ENCODE measurements at places on chromosomes 3 and 15.

DNA sequence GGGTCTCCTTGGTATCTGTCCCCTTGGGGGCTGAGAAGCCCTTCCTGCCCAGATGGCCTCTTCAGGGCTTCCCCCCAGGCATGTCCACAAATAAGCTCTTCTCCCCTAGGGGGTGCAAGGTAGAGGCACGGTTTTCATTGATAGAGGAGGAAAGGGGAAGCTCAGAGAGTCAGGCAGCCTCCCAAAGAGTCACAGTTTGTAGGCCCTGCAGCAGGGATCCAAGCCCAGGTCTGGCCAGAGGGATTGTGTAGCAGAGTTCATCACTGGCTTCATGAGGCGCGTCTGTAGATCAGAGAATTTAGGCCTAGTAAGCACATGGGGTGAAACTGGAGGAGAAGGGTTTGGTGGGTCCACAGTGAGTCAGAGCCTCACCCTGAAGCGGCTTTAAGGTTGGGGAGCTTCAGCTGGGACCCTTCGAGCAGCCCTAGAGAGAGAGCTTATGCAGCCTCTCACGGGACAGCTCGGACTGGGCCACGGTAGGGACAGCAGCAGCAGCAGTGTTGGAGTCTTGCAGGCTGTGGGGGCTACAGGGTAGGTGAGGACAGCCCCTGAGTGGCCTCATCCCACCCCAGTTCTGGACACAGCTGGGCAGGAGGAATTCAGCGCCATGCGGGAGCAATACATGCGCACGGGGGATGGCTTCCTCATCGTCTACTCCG lies 37.5 kb upstream of the ESYT3 start:
- DNase-seq, result no peak

- DNase-seq, result no peak
Measured at GRCh38 chr3:8538913-8539312, 37.3 kb downstream of the LMCD1 start.

DNA sequence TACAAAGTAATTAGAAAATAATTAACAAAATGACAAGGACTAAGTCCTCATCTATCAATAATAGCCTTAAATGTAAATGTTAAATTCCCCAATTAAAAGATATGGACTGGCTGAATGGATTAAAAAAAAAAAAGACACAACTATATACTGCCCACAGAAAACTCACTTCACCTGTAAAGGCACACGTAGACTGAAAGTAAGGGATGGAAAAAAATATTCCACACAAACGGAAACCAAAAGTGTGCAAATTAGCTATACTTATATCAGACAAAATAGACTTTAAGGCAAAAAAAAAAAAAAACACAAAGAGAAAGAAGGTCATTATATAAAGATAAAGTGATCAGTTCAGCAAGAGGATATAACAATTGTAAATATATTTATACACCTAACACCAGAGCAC lies 111.4 kb upstream of the ZBED2 start:
- DNase-seq, result no peak

DNA sequence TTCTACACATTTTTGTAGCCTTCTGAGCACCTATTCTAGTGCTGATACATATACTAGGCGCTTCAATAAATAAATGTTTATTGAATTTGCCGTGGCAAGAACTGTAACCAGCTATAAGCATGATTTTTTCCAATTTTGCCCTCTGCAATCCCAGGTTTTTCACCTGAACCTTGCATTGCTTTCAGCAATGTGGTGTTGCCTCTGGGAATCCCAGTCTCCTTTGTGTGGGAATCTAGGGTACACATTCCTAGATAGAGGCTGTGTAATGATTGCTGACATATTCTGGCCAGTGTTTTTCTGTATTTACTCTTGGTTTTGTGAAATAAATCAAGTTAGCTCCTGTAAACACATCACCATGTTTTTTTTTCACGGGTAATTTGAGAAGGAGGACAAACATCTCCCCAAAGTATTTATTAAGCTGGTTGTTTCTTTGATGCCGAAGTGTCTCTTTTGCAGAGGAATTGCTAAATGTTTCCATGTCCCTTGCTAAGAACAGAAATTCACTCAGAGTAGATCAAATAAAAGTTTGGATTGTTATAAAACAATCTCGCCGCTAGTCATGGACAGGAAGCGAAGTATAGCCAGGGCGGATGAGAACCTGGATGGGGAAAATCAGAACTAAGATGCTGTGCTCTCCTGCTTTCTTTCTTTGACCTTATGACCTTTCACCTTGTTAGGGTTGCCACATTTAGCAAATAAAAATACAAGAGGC lies 1.2 kb downstream of the CFAP91 start:
- DNase-seq, result no peak

GRCh38 chr15:49977306-49977705 lies 141.7 kb downstream of the ATP8B4 start:
- no peak for DNase-seq

DNA sequence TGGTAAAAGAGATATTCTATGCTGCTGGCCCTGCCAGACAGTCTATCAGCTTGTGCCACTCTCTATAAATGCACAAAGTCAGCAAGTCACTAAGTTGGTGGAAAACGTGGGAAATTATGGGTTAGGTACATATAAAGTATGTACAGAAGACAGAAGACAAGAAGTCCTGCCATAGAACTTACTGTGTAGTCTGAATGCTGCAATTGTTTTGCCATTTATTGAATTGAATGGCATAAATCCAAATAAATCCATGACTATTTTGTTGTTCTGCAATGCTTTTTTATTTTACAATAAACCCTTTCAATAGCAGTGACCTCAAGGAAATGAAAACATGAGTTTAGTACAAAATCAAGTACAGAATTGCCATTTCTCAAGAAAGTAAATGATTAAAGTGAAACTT lies 34.1 kb upstream of the TM4SF1 start:
- DNase-seq, result no peak

GRCh38 chr3:13215940-13216546 lies 142.8 kb upstream of the IQSEC1 start:
- no peak for DNase-seq

DNA sequence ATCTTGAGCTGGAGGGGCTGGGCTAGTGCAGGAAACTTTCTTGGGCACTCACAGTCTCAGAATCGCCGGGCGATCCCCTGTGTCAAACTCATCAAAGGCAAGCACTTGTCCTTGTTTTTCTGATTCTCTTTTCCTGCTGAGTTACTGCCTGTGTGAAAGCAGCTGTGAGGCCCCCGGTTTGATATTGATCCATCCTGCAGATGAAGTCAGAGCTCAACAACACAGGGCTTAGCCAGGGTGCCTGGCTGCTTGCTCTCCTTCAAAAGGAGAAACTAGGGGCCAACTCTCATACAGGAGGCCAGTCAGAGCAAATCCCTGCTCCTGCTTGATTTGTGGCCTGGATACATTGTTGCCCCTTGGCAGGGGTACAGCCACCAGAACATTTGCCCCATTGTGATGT lies 22.9 kb downstream of the CLSTN2 start:
- DNase-seq, result no peak

- DNase-seq, result no peak
Measured at GRCh38 chr3:8660175-8661118, 15.8 kb upstream of the SSUH2 start.

DNA sequence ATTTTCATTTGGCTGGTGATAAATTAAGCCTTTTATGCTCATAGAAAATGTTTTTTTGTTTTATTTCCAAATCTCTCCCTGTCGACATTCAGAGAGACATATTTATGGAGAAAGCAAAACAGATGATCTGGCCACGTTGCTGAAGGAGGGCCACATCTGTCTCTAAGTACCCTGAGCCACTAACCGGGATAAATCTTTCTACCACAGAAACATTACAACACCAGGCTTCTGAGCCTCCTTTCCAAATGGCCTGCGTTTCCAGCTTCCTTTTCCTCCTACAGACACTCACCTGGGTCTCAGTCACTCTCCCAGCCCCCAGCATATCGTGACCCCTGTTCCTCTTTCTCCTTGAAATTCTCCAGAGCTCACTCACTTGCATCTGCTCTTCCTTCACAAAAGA lies 161.0 kb downstream of the ARRDC4 start:
- DNase-seq, result no peak

DNA sequence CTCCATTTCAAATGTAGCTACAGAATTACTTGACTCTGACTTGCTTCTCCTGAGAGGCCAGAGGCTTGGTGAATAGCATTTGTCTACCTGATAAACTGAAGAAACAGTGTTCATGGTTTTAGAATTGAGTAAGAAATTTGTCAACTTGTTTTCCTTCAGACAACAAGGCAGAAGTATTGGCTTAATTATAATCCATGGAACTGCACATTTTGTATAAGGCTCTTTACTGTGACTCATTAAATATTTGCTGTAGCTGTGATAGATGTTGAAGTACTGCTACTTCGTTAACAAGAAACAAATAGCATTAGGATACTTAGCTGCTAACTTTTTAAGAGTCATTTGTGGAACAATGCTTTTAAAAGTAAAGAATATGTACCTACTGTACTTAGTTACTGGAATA lies 4.6 kb downstream of the UNC13C start:
- no peak for DNase-seq

DNA sequence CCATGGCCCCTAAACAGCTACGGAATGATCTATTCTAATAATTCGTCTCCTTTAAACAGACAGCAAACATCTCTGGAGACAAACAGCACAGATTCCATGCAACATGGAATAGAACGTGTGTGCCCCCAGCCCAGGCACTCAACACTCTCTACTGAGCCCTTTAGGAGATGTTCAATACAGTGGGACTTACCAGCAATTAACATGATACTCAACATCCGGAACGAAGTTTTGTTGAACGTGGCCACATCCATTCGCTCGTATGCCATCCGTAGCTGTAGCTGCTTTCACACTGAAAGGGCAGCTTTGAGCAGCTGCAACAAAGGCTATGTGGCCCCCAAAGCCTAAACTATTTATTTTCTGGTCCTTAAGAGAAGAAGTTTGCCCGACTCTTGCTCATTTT lies 3.5 kb downstream of the ADAMTS17 start:
- DNase-seq, result no peak

- DNase-seq, result no peak
Measured at GRCh38 chr3:12405432-12406272, 78.6 kb upstream of the TSEN2 start.

- DNase-seq, result no peak
Measured at GRCh38 chr3:71101626-71102025, 481.9 kb downstream of the FOXP1 start.

DNA sequence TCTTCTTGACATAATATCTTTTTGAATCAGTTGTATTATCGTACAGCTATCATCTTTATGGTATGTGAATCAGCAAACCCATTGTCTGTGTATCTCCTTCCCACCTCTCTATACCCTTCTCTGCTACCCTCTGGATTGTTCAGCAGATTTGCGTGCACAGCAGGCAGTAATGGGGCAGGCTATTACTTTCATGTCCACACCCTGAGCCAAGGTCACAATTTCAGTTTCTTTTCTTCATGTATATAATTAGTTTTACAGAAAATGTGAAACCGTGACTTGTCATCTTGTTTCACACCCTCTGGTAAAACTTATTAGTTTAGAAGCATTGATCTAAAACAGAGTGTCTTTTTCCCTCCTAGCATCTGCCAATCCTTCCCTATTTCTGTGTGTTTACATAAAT lies 770.4 kb upstream of the SEMA6D start:
- DNase-seq, result peak; percentile 57

DNA sequence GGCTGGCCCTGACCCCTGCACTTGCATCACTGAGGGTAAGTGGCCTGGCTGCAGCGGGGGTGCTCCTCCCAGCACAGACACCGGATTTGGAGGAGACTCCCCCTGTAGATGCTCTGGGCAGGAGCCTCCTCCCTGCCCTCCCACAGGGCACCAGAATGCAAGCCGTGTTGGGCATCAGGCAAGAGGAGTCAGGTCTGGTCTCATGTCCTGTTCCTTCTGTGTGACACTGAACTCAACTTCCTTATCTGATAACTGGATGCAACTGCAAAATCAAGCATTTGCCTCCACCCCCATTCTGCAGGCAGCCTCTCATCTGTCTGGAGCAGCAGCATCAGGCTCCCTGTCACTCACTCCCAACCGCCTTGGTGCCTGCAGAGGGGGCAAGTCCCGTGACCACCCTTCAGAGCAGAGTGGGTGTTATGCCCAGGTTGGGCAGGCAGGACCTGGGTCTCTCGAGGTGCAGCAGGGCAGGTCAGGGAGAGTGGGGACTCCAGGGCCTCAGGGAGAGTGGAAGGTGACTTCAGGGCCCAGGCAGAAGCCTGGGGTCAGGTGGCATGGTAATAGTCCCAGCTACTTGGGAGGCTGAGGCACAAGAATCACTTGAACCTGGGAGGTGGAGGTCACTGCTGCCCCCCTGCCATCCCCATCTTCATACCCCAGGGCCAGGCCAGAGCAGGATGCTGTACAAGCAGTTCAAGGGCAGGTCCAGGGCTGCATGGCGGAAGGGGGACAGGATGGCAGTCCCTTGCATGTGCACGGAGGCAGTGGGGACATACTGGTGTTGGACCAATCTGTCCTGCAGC lies 10.5 kb upstream of the RPL29 start:
- DNase-seq, result no peak

DNA sequence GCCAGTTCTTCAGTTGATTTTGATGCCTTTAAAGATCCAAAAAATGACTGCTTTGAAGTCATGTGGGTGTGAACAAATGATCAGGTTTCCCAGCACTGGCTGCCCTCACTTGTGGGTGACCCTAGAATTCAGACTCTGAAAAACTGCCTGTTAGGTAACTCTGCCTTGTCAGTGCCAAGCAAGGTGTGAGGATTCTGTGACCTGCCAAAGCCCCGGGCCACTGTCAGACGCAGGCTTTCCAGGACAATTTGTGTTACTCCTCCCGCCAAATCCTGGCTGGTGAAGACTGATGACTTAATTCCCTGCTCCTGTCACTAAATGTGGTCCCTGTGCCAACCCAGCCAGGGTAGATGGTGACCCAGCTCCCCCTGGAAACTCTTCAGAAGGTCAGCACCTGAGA lies 99.2 kb upstream of the PSMD6 start:
- DNase-seq, result no peak

DNA sequence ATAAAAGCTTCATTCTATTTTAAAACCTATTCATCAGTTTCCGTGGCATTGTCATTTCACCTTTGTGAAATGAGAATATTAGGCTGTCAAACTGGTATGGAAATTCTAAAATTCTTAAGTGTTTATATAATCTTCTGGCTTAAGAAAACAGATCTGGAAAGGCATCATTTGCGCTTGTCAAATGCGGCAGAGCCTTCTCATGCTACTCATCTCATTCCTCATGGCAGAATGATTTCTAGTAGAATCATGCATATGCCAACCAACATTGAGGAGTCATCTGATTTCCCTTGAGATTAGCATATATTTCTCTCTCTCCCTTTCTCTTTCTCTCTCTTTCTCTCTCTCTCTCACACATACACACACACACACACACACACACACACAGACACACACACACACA lies 48.8 kb downstream of the STRIT1 start:
- no peak for DNase-seq

DNA sequence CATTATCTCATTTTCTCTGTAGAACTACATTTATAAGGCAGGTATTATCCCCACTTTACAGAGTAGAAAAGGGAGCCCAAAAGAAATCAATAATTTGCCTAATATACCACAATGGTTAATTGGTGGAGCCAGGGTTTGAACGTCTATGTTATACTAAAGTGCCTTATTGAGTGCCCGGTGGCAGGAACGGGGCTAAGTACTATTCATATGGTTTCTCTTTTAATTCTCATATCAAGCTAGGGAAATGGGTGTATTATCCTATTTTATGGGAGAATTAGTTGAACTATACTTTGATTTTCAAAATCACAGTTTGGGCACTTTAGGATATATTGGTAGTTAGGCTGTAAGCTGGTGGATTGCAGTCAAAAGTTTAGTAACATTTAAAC lies 1.5 kb downstream of the CEP97 start:
- no peak for DNase-seq

GRCh38 chr3:119497820-119498185 lies 544 bp upstream of the TIMMDC1 start:
- DNase-seq, result peak; percentile 6

GRCh38 chr15:75989045-75989444 lies 23.2 kb downstream of the NRG4 start:
- no peak for DNase-seq

- no peak for DNase-seq
Measured at GRCh38 chr3:179318876-179319275, 4.0 kb upstream of the ZNF639 start.

All from COR-L47 (cell line).